Umbilical cord (tissue), 2 donors: ENCODE measurements at places on chromosomes 11 and 22. TPM values are rescaled to one million over a fixed set of nuclear protein-coding genes. Genes with fewer than 3 reads are reported as not detected.

DNA sequence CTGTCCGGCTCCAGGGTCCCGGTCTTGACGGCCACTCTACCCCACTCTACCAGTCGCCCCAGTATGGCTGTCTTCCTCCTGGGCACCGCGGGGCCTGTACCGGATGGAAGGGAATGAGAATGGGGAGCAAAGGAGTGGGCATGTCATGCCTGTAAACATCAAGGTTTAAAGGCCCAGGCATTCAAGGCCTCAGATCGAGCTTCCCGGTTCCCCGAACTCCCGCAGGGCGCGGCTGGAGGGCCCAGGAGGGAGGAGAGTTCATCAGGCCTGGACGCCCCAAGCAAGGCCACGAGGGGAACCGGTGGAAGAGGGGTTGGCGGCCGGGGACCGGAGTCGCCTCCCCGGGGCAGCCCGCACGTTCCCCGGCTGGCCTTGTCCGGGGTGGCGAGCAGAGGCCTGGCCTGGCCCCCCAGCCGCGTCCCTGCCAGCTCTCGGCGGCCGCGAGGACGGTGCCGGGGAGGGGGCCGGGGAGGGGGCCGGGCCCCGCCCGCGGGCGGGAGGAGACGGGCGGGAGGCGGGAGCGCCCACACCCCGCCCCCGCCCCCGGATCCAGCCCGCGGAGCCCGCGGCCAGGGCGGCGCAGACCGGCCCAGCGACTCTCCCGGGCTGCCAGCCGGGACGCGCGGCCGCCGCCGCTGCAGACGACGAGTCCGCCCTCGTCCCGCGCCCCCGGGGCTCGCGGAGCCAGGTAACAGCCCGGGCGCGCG, at the start of gene CDC42EP1:
TSS of gene CDC42EP1 (plus strand) at position 580 of the 707 bp plus-strand sequence. CDS start 5,870 bp downstream, outside the sequence.
- peak; percentile 68 for DNase-seq

DNA sequence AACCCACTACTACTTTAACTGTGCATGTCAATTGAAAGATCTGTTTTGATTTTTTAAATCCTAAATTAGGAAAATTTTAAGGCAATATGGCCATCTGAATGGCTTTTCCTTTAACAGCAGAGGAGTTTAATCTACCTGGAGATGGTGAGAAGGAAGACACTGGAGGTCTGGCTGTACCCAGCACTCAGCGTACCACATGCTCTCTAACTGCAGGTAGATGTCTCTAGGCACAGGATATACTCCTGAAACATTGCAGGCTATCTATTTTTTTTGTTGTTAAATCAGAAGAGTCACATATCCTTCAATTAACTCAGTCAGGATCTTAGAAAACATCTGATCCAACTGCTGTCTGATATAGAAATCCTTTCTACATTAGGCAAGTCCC, 17.3 kb upstream of the CASTOR1 start:
- DNase-seq: no peak

DNA sequence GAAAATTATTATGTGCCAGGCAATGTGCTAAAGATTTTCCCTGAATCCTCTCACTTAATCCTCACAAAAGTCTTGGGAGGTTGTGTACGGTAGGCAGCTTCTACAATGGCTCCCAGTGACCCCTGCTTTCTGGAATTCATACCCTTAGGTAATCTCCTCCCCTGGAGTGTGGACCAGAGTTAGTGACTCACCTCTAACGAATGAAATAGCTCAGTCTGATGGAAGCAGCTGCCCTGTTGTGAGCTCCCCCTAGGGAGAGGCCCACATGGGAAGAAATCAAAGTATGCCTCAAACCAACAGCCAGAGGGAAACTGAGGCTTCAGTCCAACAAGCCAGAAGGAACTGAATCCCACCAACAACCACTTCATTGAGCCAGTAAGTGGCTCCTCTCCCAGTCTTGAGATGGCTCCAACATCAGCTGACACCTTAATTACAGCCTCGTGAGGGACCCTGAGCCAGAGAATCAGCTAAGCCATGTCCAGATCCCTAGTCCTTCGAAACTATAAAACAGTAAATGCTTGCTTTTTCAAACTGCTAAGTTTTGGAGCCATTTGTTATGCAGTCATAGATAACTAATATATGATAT, 98.9 kb upstream of the ISX start:
- DNase-seq: no peak

ART1 gene
- not detected for total RNA-seq

DNA sequence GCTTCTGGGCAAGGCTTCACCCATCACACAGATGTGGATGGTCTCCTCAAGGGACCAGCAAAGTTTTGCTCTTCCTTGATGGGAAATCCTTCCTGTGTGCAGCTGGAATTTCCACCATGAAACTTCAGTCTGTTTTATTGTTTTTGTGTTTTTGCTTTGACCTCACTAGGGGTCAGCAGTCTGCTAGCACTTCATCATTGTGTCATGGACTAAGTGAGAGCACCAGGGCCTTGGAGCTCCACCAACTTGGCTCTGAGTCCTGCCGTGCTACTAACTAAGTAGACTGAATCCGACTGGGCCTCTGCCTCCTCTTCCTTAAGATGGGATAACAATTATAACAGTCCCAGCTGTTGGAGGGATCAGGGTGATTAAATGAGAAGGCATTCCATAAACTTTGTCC, 305.8 kb upstream of the NCAM1 start:
- peak; percentile 93 for DNase-seq

DNA sequence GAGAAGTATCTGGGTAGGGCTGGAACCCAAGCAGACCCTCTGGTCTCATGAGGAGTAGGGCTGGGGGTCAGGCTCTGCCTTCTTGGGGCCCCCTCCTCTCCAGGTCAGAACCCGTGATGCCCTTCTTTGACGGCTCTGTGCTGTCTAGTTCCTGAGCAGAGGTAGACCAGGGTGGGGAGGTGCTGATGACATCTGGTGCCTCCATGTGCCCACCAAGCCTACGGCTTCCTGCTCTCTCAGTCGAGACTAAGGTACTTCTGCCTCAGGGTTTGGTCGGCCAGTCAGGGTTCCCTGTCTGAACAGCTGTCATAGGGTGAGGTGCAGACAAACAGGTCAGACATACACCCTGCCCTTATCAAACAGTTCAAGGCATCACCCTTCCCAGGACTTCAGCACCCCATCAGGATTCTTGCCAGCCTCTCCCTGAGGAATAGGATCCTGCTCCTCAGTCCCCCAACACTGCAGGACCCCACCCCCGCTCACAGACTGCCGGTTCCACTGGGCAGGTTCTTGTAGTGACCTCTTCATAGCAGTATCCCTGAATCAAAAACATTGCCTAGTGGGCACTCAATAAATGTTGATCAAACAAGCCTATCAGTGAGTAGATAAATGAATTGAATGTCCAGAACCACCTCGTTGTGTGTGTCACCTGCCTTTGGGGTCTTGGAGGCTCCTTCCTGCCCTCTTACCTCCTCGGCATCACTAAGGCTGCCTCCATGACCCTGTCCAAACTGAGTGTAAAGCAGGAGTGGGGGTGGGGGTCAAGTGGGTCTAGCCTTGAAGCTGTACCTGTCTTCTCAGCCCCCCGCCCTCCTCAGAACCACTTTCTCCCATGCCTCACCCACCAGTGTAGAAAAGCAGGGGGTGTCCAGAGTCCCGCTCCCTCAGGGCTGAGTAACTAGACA, 158.2 kb downstream of the BUD13 start:
- no peak for DNase-seq

- no peak for DNase-seq
These were observed 8.2 kb upstream of the SLC37A4 start for GRCh38 chr11:119038884-119039283.

- DNase-seq: no peak
These were observed 31.3 kb upstream of the DGKZ start for GRCh38 chr11:46315783-46316563.

GRCh38 chr11:10996678-10997077, 138.8 kb upstream of the ZBED5 start:
- DNase-seq: no peak

DNA sequence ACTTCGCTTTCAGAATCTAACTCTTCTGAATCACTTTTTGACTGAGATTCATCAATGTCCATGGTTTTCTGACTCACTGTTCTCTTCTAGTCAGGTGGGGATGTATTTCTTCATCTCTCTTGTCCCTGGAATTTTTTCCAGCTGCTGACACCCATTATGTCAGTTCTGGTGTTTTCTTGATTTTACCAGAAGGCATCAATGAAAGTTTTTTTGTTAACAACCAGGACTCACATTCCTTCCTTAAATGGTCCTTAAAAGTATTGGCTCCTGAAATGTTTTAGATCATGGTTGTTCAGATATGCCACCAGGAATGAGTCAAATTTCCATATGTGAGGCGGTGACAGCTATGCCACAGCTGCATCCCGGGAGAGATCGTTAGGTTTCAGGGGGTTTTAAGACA, 12.9 kb downstream of the MICAL2 start:
- no peak for DNase-seq

GRCh38 chr11:91981995-91982394, 242.6 kb upstream of the FAT3 start:
- peak; percentile 32 for DNase-seq

GRCh38 chr22:49953027-49953679, 7.4 kb upstream of the PIM3 start:
- no peak for DNase-seq

KMT2A gene
- 20.9 TPM for total RNA-seq

GRCh38 chr11:1652771-1653540, 23.4 kb downstream of the KRTAP5-5 start:
- DNase-seq: peak; percentile 84

DNA sequence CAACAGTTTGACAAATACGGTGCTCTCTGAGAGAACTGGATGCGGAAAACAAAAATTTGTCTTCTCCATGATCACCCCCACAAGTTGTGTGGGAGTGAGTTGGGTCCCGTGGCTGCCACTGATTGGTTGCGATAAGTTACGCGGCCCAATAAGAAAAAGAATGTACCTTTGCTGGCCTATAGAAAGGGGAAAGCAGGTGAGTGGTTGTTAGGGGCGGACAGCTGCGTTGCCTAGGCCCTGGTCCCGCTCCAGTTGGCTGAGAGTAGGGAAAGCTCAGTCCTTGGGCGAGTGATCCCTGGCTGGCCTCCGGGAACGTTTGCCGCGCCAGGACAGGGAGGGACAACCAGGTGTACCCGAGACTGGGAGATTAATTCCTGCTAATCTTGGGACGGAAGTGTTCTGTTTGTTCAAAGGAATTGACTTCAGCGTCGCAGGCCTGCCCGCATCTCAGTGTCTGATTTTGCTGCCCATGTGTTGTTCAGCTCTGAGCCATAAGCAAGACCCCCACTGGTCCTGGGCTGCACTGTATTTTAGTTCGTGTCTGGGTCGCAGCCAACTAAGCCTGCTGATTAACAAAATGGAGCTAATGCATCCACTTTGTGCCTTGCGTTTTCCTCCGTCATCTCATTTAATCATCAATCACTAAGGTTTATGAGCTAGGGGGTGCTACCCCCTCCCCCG, 773 bp upstream of the SYVN1 start:
- peak; percentile 97 for DNase-seq

DNA sequence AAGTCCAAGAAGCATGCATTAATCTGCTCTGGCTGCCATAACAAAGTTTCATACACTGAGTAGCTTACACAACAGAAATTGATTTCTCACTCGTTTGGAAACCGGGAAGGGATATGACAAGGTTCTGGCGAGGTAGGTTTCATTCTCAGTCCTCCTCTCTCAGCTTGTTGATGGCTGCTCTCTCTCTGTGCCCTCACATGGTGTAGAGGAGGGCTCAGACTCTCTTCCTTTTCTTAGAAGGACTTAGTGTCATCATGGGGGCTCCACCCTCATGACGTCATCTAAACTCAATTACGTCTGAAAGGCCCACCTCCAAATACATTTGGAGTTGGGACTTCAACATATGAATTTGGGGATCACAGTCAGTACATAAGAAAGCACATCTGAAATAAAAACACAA, 18.6 kb downstream of the GLYATL1 start:
- no peak for DNase-seq

GRCh38 chr22:44940130-44940529, 69.7 kb downstream of the PHF21B start:
- no peak for DNase-seq

PHOX2A gene
- 1.2 TPM for total RNA-seq

- DNase-seq: peak; percentile 13
These were observed 26.0 kb downstream of the CHEK2 start for GRCh38 chr22:28715611-28716010.

DNA sequence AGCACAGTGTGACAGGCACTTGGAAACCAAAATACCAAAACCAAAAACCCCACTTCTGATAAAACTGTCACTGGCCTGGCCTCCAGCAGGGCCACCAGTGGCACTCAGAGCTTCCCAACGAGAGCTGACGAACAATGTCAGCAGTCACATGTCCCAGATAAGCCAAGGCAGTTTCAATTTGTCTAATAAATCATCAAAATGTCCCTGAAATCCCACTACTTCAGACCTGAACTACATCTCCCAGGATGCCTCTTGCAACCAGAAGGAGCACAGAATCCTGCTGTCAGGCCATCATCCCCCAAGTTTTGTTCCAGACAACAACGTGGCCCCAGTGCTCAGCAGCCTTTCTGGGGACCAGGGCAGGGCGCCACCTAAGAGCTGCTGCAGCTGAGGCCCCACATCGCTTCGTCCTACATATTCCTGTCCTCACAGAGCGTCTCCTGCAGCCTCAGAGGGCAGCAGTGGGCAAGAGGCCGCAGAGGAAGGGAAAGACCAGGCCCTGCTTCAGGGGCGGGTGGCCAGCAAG, 25.1 kb downstream of the LRFN4 start:
- no peak for DNase-seq

PLEKHB1 gene
- total RNA-seq: 5.5 TPM

BTG4 gene
- total RNA-seq: 5.5 TPM

- no peak for DNase-seq
These were observed 20.4 kb upstream of the TMA7B start for GRCh38 chr22:39939830-39940229.

STX3 gene
- total RNA-seq: 11.1 TPM

- no peak for DNase-seq
These were observed 145.3 kb downstream of the CRYBB2 start for GRCh38 chr22:25364736-25365241.

DNA sequence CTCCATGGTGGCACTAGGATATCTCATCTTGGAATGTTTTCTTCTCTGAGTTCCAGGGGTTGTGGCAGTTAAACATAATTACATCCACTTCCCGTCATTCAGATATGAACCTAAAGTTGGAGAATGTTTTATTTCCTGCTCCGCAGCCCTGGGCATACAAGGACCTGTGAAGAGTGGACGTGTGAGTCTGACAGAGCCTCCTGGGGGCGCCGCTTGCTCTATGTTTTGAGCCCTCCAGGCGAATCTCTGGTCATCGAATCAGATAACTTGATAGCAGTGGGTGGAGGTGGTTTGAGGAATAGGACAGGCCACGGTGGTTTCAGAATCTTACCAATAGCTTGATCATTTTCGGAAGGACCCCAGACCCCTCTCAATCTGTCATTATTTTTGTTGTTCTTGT, 174.2 kb downstream of the NTM start:
- no peak for DNase-seq

DNA sequence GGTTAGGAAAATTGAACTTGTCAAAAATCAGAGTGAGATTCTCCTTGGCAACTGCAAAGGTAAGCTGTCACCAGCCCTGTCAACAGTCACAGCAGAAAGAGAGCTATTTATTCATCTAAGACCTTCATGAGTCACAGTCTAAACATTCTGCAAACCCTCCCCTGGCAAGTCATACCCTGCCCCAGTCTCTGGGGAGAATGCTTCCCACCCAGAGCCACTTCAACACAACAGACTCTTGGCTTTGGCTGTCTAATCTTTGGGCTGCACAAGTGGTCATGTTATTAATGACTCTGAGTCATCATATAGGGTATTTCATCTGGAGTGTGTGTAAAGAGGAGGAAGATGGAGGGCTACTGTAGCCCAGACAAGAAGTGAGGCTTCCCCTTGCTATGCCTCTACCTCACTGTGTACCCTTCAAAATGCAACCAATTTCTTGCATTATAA, 153.4 kb downstream of the CCDC34 start:
- DNase-seq: peak; percentile 83

CRYBA4 gene
- not detected for total RNA-seq

GRCh38 chr11:104199053-104199452, 35.1 kb upstream of the PDGFD start:
- DNase-seq: no peak
